ENCODE measurements at places on chromosomes 12 and 14.

DNA sequence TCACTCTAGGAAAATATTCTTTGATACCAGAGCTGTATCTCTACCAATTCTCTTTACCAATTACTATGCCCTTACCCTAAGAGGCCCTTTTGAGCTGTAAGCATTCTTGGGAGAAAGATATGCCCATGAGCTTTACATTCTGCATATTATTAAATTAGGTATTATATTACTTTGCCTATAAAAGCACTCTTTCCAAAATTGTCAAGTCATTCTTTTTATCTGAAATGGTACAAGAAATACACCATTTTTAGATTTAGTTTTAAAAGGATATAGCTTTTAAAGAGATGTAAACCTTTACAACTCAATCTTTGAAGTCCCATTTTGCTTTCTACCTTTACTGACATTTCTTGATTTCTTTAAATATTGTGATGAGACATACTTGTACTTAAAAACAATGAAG lies 343.5 kb downstream of the C12orf50 start:
- no peak for DNase-seq

DNA sequence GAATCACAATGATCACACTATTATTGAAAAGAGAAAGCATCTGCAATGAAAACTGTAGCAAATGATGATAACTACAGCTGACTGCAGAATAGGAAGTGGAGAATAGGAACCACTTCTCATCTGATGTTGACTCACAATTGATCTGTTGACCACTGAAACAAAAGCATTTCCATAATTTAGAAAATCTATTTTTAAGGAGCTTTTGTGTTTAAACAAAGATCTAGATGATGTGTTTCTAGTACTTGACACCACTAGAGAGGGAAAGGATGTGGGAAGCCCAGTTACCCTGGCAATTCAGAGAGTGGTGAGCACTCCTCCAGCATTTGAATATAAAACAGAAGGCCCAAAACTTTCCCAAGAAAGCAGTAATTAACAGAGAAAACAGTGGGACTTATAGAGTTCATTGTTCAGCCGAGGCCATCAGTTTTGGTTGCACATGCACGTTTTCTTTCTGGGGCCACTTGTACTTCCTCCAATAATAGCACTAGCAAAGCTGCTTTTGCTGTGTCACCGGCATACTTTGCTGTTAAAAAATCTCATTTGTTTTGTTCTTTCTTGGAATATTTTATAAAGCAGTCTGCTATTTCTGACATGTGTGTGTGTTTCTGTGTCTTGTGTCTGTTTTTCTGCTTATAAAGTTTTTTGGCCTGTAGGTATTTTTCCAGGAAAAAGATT lies 76.1 kb upstream of the HECTD1 start:
- no peak for DNase-seq

DNA sequence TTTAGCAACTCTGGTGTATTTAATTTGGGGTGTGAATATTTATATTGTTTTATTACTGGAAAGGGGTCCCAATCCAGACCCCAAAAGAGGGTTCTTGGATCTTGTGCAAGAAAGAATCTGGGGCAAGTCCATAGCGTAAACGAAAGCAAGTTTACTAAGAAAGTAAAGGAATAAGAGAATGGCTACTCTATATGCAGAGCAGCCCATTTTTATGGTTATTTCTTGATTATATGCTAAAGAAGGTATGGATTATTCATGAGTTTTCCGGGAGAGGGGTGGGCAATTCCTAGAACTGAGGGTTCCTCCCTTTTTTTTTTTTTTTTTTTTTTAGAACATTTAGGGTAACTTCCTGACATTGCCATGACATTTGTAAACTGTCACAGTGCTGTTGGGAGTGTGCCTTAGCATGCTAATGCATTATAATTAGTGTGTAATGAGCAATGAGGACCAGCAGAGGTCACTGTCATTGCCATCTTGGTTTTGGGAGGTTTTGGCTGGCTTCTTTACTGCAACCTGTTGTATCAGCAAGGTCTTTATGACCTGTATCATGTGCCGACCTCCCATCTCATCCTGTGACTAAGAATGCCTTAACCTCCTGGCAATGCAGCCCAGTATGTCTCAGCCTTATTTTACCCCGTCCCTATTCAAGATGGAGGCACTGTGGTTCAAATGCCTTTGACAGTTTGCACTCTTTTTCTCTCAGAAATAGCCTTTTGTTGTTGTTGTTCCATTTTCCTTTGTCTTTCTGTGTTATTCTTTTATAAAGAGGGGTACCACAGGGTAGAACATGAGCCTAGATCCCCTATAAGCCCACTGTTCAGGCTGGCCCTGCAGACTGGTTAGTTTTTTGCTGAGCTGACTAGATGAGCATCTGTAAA lies 75.5 kb upstream of the DCD start:
- no peak for DNase-seq

DNA sequence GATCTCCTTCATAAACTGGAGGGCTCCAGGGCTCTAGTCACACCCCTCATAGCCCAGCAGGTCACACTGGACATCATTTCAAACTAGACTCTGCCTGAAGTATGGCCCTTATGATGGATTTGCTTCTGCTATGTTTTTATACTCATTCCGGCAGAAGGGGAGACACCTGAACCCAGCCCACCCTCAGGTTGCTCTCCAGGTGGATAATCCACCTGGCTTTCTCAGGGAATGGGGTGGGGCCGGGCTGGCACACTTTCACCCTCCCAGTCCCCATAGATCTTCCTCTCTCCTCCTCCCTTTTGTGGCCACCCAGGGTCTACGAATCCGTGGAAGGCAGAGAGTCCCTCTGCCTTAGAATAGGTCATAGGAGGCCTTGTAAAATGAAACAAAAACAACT lies 9.8 kb upstream of the KRT73 start:
- no peak for DNase-seq

- DNase-seq, result no peak
Observed at GRCh38 chr14:55272922-55273321, 1.7 kb downstream of the FBXO34 start.

GRCh38 chr12:19196959-19197630 lies 67.6 kb downstream of the PLEKHA5 start:
- DNase-seq, result no peak

DNA sequence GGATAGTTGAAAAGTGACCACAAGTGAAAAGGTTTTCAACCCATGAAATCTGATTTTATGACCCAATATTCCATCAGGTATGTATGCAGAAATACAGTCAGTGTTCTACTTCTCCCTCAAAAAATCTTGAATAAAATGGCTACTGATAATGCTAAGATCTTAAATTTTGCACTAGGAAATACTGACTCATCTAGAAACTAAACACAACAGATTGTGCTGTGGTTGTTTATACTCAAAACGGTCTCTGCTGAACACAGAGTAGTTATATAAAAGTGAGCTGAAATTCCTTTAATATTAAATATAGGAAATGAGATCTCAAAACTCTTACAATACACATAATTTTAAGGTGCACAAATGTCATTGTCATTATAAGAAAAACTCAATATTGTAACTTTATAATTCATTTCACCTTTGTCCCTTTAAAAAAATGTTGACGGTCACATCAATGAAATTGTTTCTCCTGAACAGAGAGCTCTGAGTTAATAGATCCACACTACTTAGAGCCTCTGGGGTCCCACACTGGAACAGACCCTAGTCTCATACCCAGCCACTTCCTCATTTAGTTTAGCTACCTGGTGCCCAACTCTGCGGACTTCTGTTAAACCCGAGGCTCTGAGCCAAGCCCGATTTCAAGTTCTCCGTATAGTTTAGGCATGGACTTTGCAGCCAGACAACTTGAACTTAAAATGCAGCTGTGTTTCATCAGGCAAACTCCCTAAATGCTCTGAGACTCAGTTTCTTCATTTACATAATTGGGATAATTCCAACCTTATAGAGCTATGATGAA lies 9.3 kb downstream of the COCH start:
- DNase-seq, result no peak

DNA sequence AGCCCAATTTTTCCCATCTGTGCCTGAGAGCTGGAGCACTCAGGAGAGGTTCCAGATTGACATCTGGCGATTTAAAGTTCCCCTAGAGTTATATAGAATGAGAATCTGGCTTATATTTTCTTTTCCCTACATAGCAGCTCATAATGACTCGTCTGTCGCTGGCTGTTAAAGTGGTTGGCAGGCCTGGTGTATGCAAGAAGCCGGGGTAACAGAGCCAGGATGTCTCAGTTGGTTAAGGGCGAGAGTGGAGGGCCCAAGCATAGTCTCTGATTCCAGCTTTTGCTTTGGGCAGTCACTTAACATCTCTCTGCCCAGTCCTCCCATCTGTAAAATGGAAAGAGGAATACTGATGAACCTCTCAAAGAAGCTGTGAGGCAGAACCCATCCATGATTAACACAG lies 751.6 kb downstream of the NOVA1 start:
- DNase-seq, result no peak

DNA sequence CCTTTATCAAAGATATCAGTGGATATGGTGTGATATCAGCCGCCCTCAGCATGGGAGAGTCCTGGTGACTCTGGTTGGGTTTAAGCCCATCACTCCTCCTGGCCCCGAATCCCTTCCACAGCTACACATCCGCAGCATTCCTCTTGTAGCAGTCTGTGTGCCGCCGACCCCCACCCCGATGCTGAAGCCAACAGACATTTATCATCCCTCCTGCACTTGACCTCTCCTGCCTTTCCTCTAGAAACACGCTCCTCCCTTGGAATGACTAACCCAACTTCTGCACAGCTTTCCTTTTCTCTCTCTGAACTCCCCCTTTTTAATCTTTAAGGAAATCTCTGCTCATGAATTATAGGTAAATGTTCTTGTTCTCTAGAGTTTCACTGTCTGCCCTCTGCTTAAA lies 250.9 kb upstream of the FOXN3 start:
- peak; percentile 20 for DNase-seq

GRCh38 chr14:31835049-31835448 lies 242.1 kb upstream of the ARHGAP5 start:
- no peak for DNase-seq

DNA sequence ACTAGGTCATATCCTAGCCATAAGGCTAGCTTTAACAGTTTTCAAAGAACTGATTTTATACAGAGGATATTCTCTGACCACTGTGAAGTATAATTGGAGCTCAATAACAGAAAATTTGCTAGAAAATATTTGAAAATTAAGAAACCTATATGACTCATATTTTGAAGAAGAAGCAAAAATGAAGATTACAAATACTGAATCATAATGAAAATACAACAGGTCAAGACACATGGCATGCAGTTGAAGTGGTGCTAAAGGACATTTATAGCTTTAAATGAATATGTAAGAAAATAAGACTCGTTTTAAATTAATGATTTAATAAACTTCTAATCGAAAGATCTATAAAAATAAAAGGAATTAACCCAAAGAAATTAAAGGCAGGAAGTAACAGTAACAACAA lies 1234.6 kb downstream of the SLC16A7 start:
- peak; percentile 1 for DNase-seq

- no peak for DNase-seq
Observed at GRCh38 chr12:5043589-5044419, at the start of gene KCNA5. Gene KCNA5 (plus strand): TSS chr12:5043879. CDS start chr12:5044148, 269 bp downstream.

DNA sequence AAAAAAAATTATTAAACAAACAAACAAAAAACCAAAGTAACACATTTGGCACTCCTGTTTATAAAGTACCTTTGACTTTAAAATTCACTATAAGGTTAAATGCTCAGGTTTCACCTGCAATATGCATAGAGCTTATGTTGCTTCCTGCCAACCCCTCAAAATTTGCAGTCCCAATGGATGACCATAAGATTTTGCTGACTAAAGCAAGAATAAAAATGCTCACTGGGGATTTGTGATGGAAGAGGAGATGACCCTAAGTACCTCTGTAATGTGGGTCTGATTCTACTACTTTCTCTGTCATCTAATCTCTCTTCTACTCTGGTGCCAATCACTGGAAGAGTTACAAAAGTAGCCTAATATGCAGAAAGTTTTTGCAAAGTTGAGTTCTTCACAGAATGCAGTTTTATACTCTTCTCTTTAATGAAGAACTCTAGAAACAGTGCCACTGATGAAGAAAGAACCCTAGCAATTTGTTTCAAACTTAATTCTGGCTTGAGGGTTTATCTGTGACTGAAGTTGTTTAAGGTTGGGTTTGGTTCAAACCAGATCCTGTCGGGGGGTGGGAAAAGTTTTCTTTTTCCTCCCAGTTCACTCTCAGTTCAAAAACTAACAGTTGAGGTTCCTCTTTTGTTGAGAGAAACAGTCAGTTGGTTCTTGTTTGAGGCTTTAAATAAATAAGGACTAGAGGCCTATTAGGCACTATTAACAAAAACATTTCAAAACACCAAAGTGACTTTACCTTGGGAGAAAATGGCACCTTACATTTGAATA lies 10.9 kb downstream of the WASHC3 start:
- no peak for DNase-seq

GRCh38 chr14:101226265-101226602 lies 322.7 kb upstream of the RTL1 start:
- DNase-seq, result no peak

GRCh38 chr12:120067901-120068300 lies 48.7 kb downstream of the RAB35 start:
- DNase-seq, result no peak

- DNase-seq, result no peak
Observed at GRCh38 chr14:61593330-61593729, 102.0 kb upstream of the HIF1A start.

GRCh38 chr14:85596562-85596961 lies 66.6 kb downstream of the FLRT2 start:
- DNase-seq, result no peak

GRCh38 chr12:9198012-9198411 lies 10.2 kb downstream of the PZP start:
- no peak for DNase-seq

- peak; percentile 78 for DNase-seq
Observed at GRCh38 chr14:99601361-99601831, 2.6 kb downstream of the CCDC85C start.

- DNase-seq, result no peak
Observed at GRCh38 chr14:44981198-44981597, 19.2 kb downstream of the TOGARAM1 start.

DNA sequence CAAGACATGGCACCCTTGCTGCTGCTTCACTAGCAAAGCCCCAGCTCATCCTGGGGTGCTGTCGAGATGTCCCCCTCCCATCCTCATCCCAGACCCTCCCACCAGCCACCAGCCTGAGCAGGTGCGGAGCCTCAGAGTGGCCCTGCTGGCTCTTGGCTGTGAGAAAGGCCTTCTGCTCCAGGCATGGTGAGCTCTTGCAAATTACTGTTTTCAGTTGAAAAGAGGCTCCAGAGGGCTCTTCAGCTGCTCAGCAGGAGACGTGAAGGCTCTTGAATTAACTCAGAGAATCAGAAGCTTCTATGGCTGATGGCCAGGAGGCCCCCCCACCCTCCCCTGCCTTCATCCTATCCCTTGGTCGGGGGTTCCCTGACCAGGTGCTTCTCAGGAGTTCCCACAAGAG lies 44.1 kb downstream of the WSCD2 start:
- DNase-seq, result no peak

- no peak for DNase-seq
Observed at GRCh38 chr14:30757082-30757481, 117.3 kb upstream of the COCH start.

All from astrocyte of the spinal cord (primary cell).